ENCODE measurements at places on chromosomes 4 and X.

DNA sequence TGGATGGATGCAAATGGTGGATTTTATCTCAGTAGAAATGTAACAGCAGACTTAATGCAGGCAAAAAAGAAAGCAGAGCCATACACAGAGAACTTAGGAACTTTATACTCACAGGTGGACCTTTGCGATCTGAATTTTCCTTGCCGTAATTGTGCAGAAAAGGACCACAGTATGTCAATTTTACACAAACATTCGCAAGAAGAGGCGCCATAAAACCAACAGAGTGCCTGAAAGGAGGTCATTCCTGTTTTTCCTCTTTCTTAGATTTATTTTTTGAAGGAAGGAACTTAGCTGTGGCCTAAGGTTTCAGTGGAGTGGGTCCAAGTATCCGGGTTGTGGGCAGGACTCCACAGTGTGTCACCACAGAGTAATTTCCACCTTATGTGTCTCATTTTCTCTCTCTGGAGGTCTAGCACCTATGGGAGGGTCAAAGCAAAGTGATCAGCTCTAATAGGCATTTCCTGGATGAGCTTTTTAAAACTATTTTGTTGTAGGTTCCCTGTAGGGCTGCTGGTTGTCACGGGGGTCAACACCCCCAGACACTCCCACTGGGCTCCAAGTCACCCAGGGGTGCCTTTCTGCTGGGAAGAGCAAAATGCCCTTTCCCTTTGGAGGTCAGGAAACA, 24.7 kb upstream of the PBDC1 start:
- DNase-seq: peak; percentile 41

- DNase-seq: no peak
Observed at GRCh38 chrX:17336377-17336776, 38.6 kb upstream of the NHS start.

DNA sequence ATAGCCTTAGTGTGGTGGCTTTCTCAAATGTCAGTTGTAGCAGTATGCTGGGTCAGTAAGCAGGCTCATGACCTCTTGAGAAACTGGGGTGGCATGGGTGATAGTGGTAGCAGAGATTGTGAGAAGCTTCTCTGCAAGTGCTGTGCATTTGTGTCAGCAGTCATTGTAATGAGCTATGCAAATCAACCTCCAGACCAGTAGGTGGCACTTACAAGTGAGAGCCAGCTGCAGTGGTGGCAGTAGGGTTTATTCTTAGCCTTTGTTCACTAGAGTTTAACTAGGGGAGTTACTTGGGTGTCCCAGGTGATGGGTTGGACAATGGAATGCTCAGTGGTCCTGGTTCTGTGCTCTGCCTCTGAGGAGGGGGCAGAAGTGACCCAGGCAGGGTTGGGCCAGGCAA, 818.7 kb downstream of the PCDH7 start:
- DNase-seq: no peak

GRCh38 chr4:17117746-17118145, 219.3 kb upstream of the LDB2 start:
- DNase-seq: no peak

DNA sequence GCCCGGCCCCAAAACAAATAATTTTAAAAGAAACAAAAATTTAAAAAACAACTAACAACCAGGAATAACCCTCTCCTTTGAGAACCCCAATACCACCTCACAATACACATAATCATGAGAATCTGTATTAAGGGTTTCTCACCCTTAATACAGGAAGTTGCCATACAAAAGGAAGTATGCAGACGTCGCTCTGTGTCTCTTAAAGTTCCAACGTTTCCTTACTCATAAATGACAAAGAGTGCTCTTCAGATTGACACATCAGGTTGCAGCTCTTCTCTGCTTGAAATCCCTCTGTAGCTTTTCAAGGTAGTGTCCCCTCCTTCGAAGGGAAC, 73.9 kb upstream of the IRF2 start:
- DNase-seq: no peak

DNA sequence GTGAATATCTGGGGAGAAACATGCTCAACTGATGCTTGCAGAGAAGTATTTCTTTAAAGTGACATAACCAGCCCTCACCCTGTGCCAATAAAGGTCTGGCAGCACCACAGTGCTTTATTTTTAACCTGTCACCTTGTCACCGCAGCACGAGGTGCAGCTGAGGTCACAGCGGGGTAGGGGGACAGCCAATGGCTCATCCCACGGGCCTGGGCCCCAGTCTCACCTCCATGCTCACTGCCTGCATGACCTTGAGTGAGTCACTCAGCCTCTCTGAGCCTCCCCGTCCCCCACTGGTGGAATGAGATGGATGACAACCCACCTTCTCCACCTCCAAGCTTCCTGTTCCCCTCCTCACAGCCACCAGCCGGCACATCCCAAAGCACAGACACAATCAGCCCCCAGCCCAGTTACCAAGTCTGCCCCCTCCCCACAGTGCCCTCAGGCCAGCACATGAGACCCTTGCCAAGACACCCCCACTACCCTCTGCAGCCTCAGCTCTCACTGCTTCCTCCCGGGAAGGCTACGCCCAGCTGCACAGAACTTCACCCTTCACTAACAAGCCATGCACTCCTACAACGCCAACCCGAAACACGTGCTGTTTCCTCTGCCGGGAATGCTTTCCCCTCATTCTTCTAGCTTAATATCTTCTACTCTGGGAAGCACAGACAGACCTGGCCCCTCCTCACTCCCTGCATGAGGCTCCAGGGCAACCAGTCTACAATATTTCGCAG, 24.9 kb upstream of the MAN2B2 start:
- no peak for DNase-seq

- no peak for DNase-seq
Observed at GRCh38 chr4:39718366-39719323, 20.7 kb downstream of the UBE2K start.

DNA sequence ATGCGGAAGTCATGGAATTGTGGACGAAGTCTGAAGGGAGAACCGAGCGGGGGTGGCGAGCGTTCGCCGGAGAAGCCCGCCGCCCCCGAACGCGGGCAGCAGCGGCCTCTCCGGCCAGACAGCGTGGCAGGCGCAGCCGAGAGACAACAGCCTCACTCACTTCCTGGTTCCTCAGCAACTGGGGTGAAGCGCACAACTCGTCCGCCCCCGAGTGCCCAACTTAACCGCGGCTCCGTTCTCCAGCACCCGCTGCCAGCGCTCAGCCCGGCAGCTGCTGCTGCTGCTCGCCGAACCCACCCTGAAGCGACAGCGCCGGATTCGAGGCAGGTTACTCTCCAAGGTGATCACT, 68.0 kb downstream of the NOCT start:
- DNase-seq: no peak

GRCh38 chr4:155522201-155522600, 144.4 kb upstream of the GUCY1A1 start:
- no peak for DNase-seq

- no peak for DNase-seq
Observed at GRCh38 chr4:163462556-163462955, 11.0 kb downstream of the TKTL2 start.

- no peak for DNase-seq
Observed at GRCh38 chr4:85703096-85703495, 228.1 kb downstream of the ARHGAP24 start.

DNA sequence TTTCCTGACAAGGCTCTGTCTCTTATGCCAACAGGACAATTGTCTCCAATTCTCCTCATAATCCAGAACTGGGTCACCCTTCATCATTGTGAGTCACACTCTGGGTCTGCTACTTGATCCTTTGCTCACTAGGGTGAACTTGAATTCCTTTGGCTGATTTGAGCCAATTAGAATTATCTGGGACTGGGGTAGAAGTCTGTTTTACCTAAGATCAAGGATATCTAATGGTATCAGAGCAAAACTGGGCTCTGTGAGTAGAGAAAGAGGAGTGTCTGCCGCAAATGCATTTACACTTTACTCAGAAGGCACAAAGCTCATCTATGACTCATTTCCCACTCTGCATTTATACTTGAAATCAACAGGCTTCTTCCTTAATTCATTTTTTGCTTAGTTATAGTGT, 72.6 kb downstream of the PITX2 start:
- DNase-seq: no peak

GRCh38 chrX:97882306-97882705, 998.6 kb downstream of the RPA4 start:
- DNase-seq: no peak

- no peak for DNase-seq
Observed at GRCh38 chr4:45442466-45442865, 681.4 kb downstream of the GABRG1 start.

GRCh38 chr4:53196882-53197771, 168.7 kb downstream of the SCFD2 start:
- no peak for DNase-seq

DNA sequence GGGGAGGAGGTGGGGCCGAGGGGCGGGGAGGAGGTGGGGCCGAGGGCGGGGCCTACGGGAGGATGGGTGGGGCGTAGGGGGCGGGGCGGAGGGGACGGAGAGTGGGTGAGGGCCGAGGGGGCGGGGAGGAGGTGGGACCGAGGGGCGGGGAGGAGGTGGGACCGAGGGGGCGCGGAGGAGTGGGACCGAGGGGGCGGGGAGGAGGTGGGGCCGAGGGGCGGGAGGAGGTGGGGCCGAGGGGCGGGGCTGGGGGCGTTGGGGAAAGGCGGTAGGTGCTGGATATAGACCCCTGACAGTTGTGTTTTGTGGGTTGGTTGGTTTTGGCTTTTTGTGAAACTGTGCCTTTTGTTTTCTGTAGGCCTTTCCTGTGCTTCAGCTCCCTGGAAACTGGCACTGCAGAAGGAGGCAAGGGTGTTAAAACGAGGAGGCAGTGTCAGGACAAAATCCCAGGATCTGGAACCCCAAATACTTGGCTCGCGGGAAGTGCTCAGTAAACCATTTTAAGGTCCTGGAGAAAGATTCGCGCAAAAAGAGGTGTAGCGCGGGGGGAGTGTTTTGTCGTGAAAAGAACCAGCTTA, 580 bp upstream of the MMGT1 start:
- no peak for DNase-seq

DNA sequence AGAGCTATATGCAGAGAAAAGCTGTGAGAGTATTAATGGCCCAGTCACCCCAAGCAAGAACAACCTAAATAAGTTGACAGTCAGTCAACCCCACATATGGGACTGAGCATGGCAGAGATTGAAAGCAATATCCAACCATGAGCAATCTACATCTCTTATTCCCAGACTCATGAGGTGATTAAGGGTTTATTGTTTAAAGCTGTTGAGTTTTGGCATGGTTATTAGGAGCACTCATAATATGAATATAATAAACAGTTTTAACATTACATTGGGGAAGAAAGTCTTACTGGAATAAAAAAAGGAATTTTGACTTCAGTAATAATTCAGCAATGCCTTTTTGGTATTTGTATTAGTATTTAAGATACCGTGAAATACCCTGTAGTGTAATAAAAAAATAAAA, 1627.4 kb downstream of the STIM2 start:
- DNase-seq: no peak

DNA sequence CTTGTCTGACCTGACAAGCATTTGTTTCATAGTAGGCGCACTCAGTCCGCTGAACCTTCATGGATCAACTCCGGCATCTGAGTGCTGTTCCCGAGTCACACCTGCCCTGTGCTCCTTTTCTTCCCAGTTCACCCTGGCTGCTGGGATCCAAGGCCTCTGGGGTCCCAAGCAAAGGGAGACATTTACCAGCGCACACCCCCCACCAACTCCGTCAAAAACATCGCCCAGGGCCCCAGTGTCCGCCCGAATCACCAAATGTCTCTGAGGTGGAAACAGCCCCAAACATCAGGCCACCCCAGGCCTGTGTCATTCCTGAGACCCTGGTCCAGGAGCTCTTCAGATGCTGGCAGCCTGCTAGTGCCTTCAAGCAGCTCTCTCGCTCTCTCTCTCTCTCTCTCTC, 5.1 kb downstream of the BLOC1S4 start:
- no peak for DNase-seq

- no peak for DNase-seq
Observed at GRCh38 chr4:143437937-143438336, 75.6 kb upstream of the SMARCA5 start.

DNA sequence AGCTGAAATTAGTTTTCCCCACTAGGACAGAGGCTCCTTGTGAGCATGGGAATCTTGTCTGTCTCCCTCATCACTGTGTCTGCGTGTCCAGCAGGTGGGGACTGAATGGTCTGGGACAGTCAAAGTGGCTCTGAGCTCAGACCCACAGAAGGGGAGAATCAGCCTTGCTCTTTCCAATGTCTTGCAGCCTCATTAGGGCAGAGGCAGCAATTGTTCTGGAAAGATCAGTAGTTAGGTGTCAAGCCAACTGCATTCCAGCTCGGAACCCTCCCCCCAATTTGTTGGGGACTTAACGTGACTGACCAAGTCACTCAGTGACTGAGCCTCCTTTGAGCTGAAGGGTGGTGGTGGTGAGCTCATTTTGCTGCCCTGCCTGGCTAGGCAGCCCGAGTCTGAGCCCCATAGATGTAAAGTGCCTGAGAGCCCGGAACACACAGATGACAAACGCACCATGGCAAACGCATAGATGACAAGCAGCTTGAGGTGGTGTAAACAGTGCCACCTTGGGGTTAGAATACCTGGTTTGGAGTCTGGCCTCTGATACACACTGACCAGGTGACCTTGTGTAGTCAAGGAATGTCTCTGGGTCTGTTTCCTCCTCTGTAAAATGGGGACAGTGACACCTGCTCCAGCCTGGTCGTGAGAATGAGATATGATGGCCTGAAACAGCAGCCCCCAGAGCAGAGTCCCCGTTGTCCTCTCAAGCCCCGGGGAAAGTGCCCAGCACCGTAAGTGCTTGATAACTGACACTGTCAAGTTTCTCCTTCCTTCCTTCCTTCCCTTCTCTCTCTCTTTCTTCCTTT, 2.7 kb upstream of the SORCS2 start:
- peak; percentile 35 for DNase-seq

- DNase-seq: no peak
Observed at GRCh38 chrX:48835524-48836329, at the start of gene PCSK1N. PCSK1N (minus strand) TSS chrX:48835610; CDS start chrX:48835532, 78 bp downstream.

DNA sequence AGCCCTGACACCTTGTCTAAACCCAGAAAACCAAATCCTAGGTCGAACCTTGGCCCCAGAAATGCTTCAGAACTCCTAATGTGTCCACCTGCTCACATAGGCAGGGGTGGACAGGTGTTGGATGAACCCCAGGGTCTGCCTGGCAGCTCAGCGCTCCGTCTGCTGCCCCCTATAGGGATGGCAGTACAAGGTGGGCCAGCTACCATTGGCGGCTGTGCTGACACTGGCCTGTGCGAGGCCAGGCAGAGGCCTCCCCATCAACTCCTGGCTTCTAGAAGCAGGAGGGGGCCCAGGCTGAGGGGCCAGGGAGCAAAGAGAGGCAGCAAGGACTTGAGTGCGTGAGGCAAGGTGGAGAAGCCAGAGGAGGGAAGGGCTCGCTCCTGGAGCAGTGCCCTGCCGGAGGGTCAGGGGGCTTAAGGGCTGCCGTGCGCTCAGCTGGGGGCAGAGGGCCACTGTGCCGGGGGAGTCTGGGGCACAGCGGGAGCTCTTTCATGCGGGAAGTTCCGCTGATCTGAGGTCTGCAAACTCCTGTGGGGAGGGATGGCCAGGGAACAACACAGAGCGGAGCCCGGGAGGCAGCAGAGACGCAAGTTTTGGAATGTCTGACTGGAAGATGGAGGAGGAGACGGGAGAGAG, 20.6 kb downstream of the CCNQ start:
- no peak for DNase-seq

DNA sequence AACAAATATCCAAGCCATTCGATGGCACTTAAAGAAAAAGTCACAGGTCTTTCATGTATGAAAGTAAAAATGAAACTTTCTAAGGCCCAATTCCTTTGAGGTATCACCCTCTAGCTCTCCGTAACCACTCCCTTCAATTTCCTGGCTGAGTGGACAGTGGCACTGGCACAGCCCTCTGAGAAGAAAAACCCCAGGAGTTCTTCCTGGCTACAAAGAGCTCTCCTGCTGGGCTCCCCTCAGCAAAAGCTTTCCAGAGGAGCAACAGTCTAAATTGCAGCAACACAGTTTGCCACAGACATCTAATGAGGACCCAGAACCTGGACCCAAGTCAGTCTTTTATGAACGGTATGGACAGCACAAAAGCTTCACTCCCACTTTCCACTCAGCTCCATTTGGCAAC, 71.8 kb downstream of the FUNDC1 start:
- DNase-seq: no peak
